ENCODE measurements at places on chromosomes 1 and 21. TPM values are rescaled to one million over a fixed set of nuclear protein-coding genes. Genes with fewer than 3 reads are reported as not detected.

Gene C1orf94
- not detected for total RNA-seq

Gene HOOK1
- 42.4 TPM for total RNA-seq

Gene LIPI
- total RNA-seq, result not detected

Gene S100A3
- 0.61 TPM for total RNA-seq

GRCh38 chr1:161218301-161219077 is 3.4 kb downstream of the FCER1G start:
- DNase-seq, result no peak

- DNase-seq, result no peak
These were observed 17.9 kb downstream of the SFT2D2 start for GRCh38 chr1:168243636-168244212.

DNA sequence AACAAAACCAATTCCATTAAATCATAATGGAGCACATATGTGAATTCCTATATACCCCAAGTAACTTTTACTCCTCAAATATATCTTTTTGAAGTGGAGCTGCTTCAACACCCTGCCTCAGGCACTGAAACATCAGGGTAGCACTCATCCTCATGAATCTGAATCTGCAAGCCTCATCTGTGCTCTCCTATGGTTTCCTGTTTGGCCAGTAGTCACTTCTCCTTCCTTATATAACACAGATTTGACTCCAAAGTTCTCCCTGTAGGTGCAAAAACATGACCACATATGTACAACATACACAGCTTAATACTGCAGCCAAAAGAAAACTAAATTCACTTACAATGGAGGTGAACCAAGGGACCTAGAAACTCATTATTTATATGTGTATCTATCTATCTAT is 7.2 kb downstream of the TRIT1 start:
- no peak for DNase-seq

GRCh38 chr1:156098784-156099183 is 15.7 kb upstream of the LMNA start:
- DNase-seq, result no peak

DNA sequence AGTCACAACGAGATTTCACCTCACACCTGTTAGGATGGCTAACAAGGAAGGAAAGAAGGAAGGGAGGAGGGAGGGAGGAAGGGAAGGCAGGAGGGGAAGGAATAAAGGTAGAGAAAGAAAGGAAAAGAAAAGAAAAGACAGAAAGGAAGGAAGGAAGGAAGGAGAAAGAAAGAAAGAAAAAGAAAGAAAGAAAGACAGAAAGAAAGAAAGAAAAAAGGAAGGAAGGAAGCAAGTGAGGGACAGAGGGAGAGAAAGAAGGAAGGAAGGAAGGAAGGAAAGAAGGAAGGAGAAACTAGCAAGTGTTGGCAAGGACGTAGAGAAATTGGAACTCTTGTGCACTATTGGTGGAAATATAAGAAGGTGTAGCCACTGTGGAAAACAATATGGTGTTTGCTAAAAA is 52.2 kb downstream of the CCDC185 start:
- no peak for DNase-seq

DNA sequence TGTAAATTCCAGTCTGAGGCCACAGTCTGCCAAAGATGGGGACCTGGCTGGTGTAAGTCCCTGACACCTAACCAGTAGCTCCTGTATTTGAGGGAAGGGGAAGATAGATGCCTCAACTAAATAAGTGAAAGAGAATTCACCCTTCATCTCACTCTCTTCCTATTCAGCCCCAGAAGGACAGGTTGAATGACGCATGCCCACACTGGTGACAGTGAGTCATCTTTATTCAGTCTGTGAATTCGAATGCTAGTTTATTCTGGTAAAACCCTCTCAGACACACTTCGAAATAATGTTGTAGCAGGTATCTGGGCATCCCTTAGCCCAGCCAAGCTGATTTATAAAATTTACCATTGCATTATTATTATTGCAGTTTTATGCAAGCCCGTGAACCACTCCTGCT is 617.0 kb upstream of the PRMT6 start:
- DNase-seq, result no peak
